ENCODE measurements at places on chromosomes 16 and 17.
A peak's percentile ranks its signal among the peaks of the same experiment; 100 is the strongest.

- DNase-seq = no peak
These were observed 18.7 kb downstream of the MPRIP start for GRCh38 chr17:17060930-17061329.

- DNase-seq = no peak
These were observed 6.3 kb downstream of the SULT1A1 start for GRCh38 chr16:28603381-28604185.

DNA sequence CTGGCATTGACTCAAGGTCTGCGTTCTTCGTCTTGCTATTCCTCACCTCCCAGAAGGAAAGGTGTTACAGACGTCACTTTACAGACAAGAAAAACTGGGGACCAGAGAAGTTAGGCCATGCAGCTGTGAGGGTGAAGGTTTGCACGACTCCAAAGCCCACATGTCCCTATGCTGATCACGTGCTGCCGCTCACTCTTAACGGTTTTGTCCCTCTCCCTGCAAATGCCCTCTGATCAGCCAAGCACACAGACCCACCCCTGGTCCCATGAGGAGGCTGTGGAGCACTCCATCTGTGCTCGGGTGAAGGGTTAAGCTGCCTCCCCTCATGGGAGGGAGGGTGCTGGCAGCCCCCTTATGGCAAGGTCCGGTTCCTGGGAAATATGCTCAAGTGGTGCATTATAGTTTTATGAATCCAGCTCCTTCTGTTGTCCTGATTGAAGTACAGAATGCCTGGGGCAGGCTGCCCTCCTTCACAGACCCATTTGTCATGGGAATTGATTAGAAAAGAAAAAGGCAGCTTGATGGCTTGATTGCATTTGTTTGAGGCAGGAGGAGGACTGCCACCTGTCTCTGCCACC, 18.8 kb downstream of the CCDC182 start:
- no peak for DNase-seq

DNA sequence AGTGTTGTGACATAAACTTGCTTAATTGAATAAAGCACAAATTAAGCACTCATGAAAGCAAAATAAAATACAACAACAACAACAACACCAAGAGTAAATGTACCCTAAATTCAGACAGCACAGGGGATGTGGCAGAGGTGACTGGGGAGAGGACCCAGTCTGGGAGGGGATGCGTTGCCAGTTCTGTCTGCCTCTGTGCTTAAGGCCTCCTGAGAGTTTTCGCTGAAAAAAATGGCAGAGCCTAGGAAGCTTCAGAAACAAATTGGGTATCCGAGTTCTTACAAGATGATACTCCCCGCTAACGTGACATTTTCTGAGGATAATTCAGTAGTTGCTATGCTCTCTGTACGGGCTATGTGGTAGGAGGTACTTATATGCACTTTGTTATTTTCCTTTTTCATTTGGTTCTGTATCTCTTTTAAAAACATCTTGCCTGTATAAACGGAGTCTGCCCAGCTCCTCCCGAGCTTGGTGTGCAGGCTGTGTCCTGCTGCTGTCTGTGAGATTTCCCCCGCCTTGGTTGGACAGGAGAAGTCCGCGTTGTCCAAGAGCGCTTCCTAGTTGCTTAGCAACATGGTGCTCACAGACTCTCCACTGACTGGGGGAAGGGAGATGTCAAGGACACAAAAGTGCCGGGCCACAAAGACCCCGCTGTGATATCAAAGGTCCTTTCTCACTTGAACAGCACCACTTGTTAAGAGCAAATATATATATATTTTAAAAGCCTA, 134.2 kb upstream of the CPHXL start:
- DNase-seq = peak; percentile 42

- no peak for DNase-seq
These were observed 102.0 kb upstream of the CDH5 start for GRCh38 chr16:66264311-66265047.
